ENCODE measurements at places on chromosomes 11 and 22.

DNA sequence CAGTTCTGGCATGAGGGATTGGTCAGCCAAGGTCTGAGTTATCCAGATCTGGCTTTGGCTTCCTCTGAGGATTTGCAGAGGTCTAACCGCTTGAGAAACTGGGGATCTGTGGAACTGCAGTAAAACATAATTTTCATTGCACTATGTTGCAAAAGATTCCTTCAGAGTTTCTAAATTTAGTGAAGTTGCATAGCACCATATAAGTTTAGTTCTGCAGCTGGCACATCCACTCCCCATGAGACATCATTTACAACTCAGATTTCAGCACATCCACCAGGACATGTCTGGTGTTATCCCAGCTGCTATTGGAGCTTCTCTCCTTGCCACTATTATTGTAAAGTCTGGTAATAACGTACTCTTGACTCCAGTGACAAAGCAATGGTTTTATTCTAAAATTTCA lies 181.5 kb downstream of the CWF19L2 start:
- DNase-seq, result no peak

- no peak for DNase-seq
Observed at GRCh38 chr11:4704054-4704789, at the start of gene MMP26. TSS of gene MMP26 (plus strand) at chr11:4704784.

DNA sequence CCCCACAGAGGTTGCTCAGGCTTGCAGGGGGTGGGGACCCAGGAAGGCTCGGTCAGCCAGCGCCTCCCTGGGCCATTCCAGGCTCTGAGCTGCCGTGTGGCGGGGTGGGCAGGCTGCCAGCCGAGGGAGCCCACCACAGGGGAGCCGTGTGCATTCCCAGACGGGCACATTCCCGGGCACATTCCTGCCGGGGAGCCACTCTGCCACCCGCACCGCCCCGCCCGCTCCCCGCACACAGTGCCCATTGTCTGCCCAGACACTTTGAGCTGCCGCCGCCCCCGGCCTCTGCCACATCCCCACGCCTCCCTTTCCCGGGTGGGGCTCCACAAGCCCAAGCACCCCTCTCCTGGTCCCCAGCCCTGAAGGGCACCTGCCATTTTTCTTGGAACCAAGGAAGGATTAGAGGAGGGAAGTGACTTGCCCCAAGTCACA lies 27.4 kb downstream of the RPL3 start:
- DNase-seq, result no peak

- no peak for DNase-seq
Observed at GRCh38 chr11:121452609-121453150, at the start of gene SORL1-AS1. TSS of gene SORL1-AS1 (minus strand) at chr11:121452967.

- DNase-seq, result no peak
Observed at GRCh38 chr11:28123151-28123581, 15.0 kb downstream of the METTL15 start.

GRCh38 chr11:119374632-119375336 lies 6.7 kb downstream of the USP2 start:
- DNase-seq, result no peak

- peak; percentile 13 for DNase-seq
Observed at GRCh38 chr11:38005597-38005996, 1407.6 kb upstream of the RAG2 start.

DNA sequence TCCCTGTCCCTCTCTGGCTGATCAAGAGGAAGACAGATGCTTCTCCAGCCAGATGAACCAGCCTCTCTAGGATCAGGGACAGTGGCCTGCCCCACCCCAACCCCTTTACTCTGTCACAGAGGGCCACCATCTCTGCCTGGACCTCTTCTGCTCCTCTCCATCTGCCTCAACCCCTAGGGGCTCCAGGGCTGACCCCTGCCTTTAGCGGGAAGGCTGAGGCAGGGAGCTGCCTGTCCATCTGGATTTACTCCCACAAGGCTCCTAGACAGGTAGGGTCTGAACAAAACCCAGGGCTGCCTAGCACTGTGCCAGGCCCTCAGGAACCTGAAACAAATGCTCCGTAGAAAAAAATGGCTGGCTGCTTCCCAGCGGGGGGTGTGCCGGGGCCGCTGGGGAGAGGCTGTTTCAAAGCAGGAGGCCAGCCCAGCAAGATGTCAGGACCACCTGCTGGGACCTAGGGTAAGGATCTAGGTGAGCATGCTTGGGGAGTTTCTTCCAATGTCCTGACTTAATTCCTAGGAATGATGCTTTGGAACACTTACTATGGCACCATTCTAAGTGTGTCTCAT lies 3.2 kb downstream of the CHST1 start:
- DNase-seq, result no peak

GRCh38 chr11:67680696-67681470 lies 6.5 kb upstream of the ALDH3B2 start:
- DNase-seq, result no peak

GRCh38 chr22:41940832-41941765 lies 5.9 kb downstream of the CENPM start:
- peak; percentile 64 for DNase-seq

DNA sequence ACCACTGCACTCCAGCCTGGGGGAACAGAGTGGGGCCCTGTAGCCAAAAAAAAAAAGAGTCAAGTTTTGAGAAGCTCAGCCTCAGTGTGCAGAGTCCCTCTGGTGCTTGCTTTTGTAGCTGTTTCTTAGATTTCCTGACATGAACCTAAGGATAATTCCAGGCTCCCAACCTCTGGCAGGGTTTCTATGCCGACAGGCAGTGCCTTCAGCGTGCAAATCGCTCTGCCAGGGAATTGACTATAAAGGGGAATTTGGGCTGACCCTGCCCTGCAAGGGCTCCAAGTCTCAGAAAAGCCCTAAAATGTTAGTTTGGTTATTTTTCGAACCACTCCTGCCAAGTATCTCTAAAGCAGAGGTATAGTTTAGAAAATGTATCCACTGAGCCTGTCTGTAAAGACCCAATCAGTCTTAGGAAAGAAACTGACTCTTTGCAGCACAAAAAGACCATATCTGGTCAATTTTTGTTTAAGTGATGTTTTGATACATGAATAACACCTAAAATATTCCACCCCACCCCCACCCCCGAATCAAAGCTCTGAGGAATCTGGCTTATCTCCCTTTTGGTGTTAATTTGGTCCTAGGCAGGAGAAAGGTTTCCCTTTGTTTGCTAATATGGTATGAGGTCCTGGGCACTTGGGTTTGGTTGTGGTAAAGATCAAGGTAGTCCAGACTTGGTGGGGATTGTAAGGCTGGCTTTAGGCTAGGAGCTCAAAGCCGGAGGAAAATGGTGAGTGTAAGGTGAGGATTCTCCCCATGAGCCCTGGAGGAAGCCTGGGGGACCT lies 49.7 kb downstream of the ANO1 start:
- peak; percentile 19 for DNase-seq

DNA sequence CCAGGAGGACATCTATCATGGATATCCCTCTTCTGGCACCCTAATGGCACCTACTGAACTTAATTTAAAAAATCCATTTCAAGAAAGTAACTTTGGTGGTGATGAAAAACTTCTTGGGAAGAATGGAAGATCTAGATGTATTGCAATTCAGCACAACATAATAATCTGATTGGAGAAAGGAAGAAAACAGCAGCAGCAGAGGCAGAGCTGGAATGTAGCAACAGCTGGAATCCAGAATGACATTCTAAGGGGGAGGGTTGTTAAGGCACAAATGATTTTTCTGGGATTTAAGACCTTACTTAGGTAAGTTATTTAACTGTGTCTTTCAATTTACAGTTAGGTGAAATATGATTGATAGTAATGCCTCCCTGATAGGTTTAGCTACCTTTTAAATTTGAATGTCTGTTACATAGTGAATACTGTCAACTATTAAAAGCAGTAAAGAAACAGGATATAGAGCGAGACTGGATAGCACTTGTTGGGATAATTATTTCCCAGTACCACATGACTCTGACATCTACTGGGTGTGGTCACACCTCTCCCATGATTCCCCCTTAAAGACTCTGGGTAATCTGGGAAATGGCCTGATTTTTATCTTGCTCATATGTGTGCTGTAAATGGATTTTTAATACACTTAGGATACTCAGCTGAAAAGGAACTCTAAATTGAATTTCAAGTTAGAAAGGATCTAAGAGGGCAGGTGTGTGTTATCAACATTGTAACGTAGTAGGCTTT lies 11.7 kb downstream of the CAPRIN1 start:
- no peak for DNase-seq

GRCh38 chr11:114942207-114942606 lies 263.9 kb downstream of the NXPE2 start:
- DNase-seq, result no peak

DNA sequence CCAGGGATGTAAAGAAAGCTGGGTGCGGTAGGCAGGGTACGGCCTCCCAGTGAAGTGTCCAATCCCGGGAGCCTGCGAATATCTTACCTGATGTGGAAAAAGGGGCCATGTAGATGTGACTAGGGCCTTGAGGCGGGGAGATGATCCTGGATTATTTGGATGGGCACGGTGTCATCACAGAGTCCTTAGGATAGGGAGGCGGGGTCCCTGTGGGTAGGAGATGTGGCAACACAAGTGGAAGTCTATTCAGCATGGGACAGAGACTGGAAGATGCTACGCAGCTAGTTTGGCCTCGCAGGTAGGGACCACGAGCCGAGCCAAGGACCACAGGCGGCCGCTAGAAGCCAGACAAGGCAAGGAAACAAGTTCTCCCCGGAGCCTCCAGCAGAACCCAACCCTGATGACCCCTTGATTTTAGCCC lies 46.4 kb upstream of the SHANK2 start:
- DNase-seq, result no peak

DNA sequence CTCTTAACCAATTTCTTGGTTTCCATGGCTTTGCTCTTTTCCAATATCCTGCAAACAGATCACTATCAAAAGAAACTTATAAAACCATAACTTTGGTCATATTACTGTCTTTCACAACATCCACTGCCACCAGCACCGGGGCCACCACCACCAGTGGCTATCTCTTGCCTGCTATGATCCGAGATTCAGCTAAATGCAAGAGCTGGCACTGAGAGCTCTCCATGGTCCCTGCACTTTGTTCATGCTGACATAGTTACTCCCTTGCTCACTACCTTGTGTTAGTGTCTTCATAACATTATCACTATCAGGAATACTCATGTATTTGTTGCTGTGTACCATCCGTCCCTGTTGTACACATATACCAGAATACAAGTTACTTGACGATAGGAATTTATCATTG lies 299.0 kb downstream of the ETS1 start:
- DNase-seq, result no peak

DNA sequence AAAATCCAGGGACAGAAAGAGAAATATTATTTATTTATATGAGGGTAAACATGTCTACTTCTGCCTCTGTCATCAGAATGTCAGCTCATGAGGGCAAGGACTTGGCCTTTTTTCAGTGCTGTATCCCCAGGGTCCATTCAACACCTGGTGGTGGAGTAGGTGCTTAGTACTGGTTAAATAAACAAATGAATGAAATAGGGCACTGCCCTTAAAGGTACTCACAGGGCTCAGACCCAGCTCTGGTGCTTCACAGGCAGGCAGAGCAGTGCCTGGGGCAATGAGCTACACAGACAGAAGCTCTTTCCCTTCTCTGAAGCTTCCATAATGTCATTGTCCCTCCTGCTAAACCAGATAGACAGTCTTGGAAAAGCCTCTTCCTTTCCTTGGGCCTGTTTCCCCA lies 30.9 kb downstream of the P4HA3 start:
- DNase-seq, result no peak

DNA sequence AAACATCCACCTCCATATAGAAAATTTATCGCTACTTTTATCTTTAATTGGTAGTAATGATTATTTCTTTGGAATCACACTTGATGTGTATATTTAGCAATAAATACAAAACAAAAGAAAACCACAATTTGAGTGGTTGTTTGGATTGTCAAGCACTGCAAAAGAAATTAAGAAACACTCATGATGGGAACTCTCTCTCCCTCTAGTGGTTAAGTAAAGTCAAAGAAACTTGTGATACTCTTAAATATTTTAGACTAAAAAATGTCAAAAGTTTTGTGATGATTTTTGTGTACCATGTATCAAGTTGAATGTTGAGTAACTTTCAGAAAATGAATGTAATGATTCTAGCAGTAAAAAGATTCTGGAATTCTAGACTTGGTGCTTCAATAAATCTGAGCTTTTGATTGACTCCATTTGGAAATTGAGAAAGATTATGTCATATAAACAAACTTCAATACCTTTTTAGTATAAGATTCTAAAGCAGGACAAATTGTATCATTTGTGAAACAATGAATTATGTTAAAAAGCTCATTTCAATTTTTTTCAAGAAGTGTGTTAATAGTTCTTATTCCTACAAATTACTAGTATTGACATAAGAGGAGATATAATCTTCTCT lies 20.8 kb downstream of the MUC15 start:
- no peak for DNase-seq

DNA sequence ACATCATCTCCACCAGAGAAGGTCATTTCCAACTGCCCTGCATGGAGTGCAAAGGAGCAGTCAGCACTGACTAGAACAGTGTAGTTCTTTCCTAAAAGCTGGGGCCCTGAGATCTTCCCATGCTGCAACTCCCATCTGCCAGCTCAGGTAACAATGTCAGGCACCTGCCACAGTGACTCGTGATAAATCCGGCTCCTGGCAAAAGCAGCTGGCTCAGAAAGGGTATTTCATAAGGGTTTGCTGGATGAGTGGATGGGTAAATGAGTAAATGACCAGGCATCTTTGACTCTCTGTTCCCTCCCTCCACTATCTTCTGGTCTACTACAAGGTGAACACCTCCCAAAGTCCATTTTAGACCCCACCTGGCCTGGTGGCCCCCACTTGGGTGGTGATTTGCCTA lies 403.6 kb downstream of the NXPE2 start:
- no peak for DNase-seq

- DNase-seq, result no peak
Observed at GRCh38 chr11:76768088-76768908, 14.9 kb upstream of the TSKU start.

GRCh38 chr22:17945888-17946648 lies 78.3 kb downstream of the MICAL3 start:
- no peak for DNase-seq

- DNase-seq, result no peak
Observed at GRCh38 chr11:115503083-115503885, 931 bp downstream of the CADM1 start.

- no peak for DNase-seq
Observed at GRCh38 chr11:13970986-13971385, 8.5 kb downstream of the SPON1 start.

GRCh38 chr11:8213376-8213775 lies 44.6 kb upstream of the RIC3 start:
- DNase-seq, result no peak

DNA sequence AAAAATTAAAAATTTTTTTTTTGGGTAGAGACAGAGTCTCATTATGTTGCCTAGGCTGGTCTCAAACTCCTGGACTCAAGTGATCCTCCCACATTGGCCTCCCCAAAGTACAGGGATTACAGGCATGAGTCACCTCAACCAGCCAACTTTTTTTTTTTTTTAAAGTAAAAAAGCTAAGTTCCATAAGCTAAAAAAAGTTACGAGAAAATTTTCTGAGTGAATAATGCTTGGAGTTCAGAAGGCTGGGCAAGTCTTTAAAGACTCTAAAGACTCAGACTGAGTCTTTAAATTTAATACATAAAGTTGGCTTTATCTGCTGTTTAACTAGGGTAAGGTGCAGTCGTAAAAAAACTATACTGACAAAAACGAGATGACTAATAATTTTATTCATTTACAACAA lies 5.6 kb downstream of the DDX6 start:
- DNase-seq, result no peak

- no peak for DNase-seq
Observed at GRCh38 chr11:2778630-2779498, 79.1 kb upstream of the KCNQ1OT1 start.
